HFFc6 (cell line): ENCODE measurements at places on chromosomes 3 and 15.

GRCh38 chr3:141419946-141420345 lies 51.6 kb downstream of the ZBTB38 start:
- H3K4me1 ChIP-seq, result peaks cover 91% of the 10 kb centered on the region
- H3K4me3 ChIP-seq, result no peak overlapping the region
- no peak for DNase-seq
- H3K27me3 ChIP-seq, result no peaks in the 10 kb centered on the region
- H3K27ac ChIP-seq, result peak overlapping the region; percentile 93
- peaks cover 69% of the 10 kb centered on the region for H3K36me3 ChIP-seq

- H3K36me3 ChIP-seq, result no peaks in the 10 kb centered on the region
- no peak for DNase-seq
- no peak overlapping the region for H3K4me3 ChIP-seq
- peaks cover 18% of the 10 kb centered on the region for H3K4me1 ChIP-seq
- no peak overlapping the region for H3K27ac ChIP-seq
Observed at GRCh38 chr15:90875549-90875981, 7.2 kb downstream of the FURIN start.

- H3K4me3 ChIP-seq, result no peak overlapping the region
- no peak for DNase-seq
- H3K27ac ChIP-seq, result no peak overlapping the region
- H3K27me3 ChIP-seq, result no peaks in the 10 kb centered on the region
Observed at GRCh38 chr3:151989621-151990020, 116.2 kb downstream of the SUCNR1 start.

DNA sequence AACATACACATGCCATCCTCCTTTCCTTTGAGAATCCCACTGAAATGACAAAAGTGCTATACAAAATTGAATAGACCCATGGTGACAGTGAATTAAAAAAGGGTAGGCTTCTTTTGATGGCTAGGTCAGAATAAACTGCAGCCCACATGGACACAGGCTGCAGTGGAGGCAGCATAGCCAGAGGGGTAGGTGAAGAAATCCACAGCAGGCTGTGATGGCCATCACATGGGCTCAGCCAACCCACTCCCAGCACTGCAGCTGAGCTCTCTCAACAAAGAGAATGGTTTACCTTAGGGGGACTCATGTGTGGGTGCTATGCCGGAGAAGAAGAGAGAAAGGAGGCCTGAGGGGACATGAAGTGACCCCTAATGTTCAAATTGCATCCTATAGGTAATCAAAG lies 331.1 kb downstream of the CHST2 start:
- H3K36me3 ChIP-seq, result no peaks in the 10 kb centered on the region
- H3K27me3 ChIP-seq, result no peaks in the 10 kb centered on the region; the same call in 1 of the 2 replicates
- no peak overlapping the region for H3K27ac ChIP-seq
- DNase-seq, result no peak

DNA sequence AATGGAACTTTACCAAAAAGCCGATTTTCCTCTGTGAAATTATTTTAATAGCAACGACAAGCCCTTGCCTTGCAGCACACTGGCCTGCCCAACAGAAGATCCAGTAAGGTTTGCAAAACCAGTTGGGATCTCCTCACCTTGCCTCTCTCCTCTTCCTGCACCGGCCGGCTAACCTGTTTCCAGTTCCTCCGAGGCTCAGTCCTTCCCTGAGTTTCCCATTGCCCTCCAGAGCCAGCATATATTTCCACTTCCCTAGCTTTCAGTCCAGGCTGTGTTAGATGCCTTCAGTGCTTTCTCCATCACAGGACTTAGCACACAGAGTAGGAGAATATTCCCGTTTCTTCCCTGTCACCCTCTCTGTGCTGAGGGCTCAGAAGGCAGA lies 60.3 kb downstream of the NOX5 start:
- H3K4me1 ChIP-seq, result peaks cover 18% of the 10 kb centered on the region
- DNase-seq, result no peak
- peaks cover 5% of the 10 kb centered on the region for H3K27me3 ChIP-seq
- H3K27ac ChIP-seq, result peak overlapping the region; percentile 41
- peak overlapping the region; percentile 86 for H3K4me3 ChIP-seq

DNA sequence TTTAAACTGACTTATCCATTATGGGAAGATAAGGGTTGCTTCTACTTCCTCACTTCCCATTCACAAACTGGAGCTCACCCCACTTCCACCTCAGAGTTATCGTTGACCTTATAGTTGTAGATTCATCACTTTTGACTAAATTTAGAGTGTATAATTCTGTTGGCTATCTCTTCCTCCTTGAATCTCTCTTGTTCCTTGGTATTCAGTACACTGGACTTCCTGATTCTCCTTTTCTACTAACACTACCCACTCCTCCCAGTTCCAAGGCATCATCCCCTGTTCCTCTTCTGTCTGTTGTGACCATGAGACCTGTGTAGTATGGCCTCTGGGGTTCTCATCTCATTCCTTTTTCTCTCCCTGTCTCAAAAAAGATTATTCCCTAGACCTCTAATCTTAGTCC lies 5.9 kb upstream of the GPR87 start:
- H3K4me3 ChIP-seq, result no peak overlapping the region
- no peak overlapping the region for H3K27ac ChIP-seq
- DNase-seq, result no peak
- H3K36me3 ChIP-seq, result no peaks in the 10 kb centered on the region

DNA sequence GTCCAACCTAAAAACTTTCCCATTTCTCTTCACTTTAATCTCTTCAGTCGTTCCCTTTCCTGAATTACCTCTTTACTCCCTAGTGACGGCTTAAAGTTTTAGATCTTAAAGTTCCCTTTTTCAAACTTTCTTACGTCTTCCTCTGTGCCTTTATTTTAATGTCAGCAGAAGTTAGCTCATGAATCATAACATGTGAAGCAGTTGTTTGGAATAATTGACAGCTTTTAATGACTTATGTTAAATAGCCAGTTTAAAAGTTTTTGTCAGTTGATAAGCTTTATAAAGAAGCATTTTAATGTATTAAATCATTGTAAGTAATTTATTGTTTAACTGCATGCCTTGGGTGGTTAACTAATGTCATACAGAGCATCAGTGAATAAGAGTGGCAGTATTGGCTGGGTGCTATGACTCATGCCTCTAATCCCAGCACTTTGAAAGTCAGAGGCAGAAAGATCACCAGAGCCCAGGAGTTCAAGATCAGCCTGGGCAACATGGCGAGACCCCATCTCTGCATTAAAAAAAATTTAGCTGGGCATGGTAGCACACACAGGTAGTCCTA lies 33.9 kb downstream of the PIK3CA start:
- no peaks in the 10 kb centered on the region for H3K36me3 ChIP-seq
- DNase-seq, result peak; percentile 33
- peak overlapping the region; percentile 40; the same call in 1 of the 2 replicates for H3K27ac ChIP-seq

GRCh38 chr3:3817865-3818264 lies 18.6 kb downstream of the LRRN1 start:
- H3K4me1 ChIP-seq, result no peaks in the 10 kb centered on the region
- no peak overlapping the region for H3K27ac ChIP-seq
- no peak overlapping the region for H3K4me3 ChIP-seq
- H3K36me3 ChIP-seq, result no peaks in the 10 kb centered on the region
- no peaks in the 10 kb centered on the region for H3K27me3 ChIP-seq
- DNase-seq, result no peak

- DNase-seq, result peak; percentile 9
- peaks cover 34% of the 10 kb centered on the region for H3K4me1 ChIP-seq
- H3K36me3 ChIP-seq, result peaks cover 52% of the 10 kb centered on the region
- H3K27me3 ChIP-seq, result no peaks in the 10 kb centered on the region
- H3K4me3 ChIP-seq, result no peak overlapping the region
Observed at GRCh38 chr15:90982135-90982534, 12.2 kb downstream of the PRC1 start.

DNA sequence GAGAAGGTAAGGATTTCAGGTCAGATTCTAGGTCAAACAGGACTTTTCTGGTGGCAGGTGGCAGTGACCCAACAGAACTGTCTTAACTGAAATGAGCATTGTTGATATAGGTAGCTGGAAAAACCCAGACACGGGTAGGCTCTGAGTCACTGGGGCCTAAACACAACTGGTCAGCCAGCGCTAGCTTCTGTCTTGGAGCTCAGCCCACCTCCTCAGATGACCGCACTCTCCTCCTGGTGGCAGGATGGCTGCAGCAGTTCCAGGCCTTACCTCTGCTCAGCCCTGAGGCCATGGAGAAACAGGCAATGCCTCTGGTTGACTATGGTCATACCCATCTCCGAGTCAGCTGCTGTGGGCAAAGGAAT lies 61.1 kb upstream of the GATA2 start:
- H3K4me3 ChIP-seq, result no peak overlapping the region
- peak overlapping the region; percentile 19; the same call in 1 of the 2 replicates for H3K27ac ChIP-seq
- H3K36me3 ChIP-seq, result peaks cover 3% of the 10 kb centered on the region; the same call in 1 of the 2 replicates

- no peak overlapping the region for H3K4me3 ChIP-seq
- peak; percentile 17 for DNase-seq
- H3K27me3 ChIP-seq, result no peaks in the 10 kb centered on the region; the same call in 1 of the 2 replicates
- peaks cover 16% of the 10 kb centered on the region for H3K36me3 ChIP-seq
- H3K4me1 ChIP-seq, result no peaks in the 10 kb centered on the region
Observed at GRCh38 chr3:3170998-3171397, 8.5 kb downstream of the CRBN start.

DNA sequence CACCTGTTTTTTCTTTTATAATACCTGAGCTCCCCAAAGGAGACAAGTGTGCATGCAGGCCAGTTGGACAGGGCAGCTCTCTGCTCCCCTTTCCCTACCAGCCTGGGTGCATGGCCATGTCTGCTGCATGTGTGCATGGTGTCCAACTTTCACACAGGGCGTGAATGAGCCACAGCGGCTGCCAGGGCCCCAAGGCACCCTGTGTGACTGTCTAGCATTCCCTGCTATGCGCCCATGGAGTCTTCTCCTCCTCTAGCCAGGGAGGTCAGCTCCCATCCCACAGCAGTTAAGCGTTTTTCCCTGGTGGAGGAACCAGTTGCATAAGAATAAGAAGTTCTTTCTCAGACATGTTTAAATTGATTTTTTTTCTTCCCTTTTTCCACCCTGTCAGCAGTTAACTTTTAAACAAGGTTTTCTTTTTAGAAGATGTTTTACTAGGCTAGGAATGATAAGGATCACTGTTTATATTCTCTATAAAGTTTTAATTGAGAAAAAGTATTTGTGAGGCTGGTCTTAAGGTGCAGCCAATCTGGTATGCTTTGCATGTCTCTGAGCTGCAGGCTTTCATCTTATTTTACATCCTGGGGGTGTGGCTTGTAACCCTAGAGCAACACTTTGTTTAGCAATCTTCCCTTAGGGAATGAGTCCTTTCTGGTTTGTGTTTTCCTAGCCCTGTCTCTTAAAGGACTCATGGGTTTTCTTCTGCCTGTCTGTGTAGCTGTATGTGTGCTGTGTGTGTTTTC lies 20.5 kb upstream of the OR5H1 start:
- no peaks in the 10 kb centered on the region for H3K27me3 ChIP-seq
- DNase-seq, result no peak
- H3K27ac ChIP-seq, result no peak overlapping the region
- no peak overlapping the region for H3K4me3 ChIP-seq

DNA sequence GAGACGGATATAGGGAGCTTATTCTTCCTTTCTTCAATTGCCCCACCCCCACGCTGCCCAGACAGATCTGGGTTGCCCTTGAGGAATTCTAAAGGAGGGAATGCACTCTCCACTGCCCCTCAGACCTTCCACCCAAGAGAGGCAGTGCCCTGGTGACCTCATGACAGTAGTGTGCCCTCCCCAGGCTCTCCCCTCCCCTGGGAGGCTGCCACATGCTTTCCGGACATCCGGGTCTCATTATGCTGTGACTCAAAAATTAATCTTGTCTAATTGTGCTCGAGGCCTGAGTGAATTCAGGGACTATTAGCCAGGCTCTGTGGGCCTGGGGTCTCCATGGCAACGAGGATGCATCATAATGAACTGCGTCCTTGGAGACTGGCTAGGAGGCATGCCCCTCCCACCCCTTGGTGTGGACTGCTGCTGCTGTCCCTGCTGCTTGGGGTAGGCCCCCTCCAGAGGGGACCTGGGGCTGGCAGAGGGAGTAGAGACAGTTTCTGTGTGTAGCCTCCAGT lies 20.8 kb downstream of the CORO2B start:
- no peak overlapping the region for H3K4me3 ChIP-seq
- peaks cover 2% of the 10 kb centered on the region for H3K27me3 ChIP-seq
- peak; percentile 91 for DNase-seq
- no peaks in the 10 kb centered on the region for H3K36me3 ChIP-seq
- H3K4me1 ChIP-seq, result peaks cover 46% of the 10 kb centered on the region

DNA sequence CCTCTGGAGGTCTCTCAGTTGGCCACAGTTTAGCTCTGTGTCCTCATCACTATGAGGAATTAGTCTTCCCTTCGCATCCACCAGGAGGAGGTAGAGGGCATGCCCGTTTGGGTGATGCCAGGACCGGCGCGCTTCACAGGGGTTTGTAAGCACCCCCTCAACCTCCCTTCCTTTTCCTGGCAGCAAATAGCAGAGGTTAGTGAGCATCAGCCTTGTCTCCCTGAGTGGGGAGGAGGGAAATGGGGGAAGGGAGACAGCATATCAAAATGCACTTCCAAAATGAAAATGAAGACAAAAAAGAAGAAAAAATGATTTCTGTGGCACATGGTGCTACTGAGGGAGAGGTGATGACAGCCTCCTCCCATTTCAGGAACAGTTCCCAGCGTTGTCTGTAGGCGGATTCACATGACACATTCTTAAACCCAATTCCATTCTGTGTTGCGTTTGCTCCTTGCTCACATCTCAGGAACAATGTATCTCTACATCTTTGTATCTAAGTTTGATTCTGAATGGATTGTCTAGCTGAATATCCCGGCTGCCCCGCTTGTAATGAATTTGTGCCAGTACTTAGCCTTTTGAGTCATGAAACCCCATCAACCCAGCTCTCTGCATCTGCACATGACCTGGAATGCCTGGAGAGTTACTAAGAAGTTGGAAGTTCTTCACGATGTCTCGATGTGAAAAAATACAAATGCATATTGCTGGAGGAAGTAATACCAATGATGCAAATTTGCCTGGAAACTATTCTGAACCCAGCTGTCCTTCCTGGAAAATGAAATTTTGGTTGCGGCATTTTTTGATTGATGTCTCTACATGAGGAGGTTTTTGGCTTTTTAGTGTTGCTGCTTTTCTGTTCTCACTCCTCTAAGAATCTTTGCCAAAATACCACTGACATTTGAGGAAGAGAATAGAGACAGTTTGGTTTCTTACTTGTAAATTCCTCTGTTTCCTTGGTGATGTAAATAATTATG lies 45.2 kb downstream of the TYRO3 start:
- H3K27ac ChIP-seq, result peak overlapping the region; percentile 92
- H3K36me3 ChIP-seq, result peaks cover 5% of the 10 kb centered on the region; the same call in 1 of the 2 replicates
- peaks cover 2% of the 10 kb centered on the region for H3K27me3 ChIP-seq
- H3K4me3 ChIP-seq, result peak overlapping the region; percentile 88

- no peak for DNase-seq
- no peak overlapping the region for H3K4me3 ChIP-seq
- H3K27me3 ChIP-seq, result peaks cover 2% of the 10 kb centered on the region; the same call in 1 of the 2 replicates
- H3K4me1 ChIP-seq, result peaks cover 79% of the 10 kb centered on the region
Observed at GRCh38 chr15:71133747-71134472, 18.6 kb downstream of the THSD4 start.

- H3K27ac ChIP-seq, result no peak overlapping the region
- H3K36me3 ChIP-seq, result peaks cover 11% of the 10 kb centered on the region
- no peaks in the 10 kb centered on the region for H3K27me3 ChIP-seq
Observed at GRCh38 chr3:167723872-167724271, 10.8 kb downstream of the PDCD10 start.

GRCh38 chr3:120370463-120370862 lies 21.3 kb upstream of the LRRC58 start:
- H3K4me1 ChIP-seq, result no peaks in the 10 kb centered on the region
- H3K27ac ChIP-seq, result no peak overlapping the region
- H3K4me3 ChIP-seq, result no peak overlapping the region
- DNase-seq, result no peak
- H3K27me3 ChIP-seq, result peaks cover 24% of the 10 kb centered on the region

- H3K36me3 ChIP-seq, result no peaks in the 10 kb centered on the region
- peaks cover 12% of the 10 kb centered on the region for H3K4me1 ChIP-seq
- H3K27ac ChIP-seq, result no peak overlapping the region
- H3K27me3 ChIP-seq, result peaks cover 9% of the 10 kb centered on the region
- no peak overlapping the region; the same call in 1 of the 2 replicates for H3K4me3 ChIP-seq
Observed at GRCh38 chr3:67018789-67019526, 20.9 kb downstream of the KBTBD8 start.
